ENCODE measurements at places on chromosomes 7 and 10.

DNA sequence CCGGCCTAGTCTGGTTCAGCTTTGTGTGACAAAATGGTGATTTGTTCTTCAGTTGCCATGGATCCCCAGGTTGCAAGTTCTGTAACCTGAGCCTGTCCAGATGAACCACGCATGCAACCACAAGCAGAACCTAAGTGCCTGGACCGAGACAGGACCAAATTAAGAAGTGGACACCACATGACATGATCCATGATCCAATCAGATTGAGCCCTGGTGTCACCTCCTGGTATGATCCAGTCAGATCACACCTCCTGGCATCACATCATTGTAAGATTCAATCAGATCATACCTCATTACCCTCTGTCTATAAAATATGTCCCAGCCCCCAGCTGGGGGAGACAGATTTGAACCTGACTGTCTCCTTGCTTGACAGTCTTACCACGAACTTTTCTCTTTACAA, 70.0 kb downstream of the MALSU1 start:
- DNase-seq, result no peak

GRCh38 chr7:157980774-157981173, 606.8 kb downstream of the PTPRN2 start:
- DNase-seq, result no peak

GRCh38 chr10:112979927-112980326, 29.9 kb downstream of the TCF7L2 start:
- DNase-seq, result no peak

GRCh38 chr10:35979116-35979515, 337.0 kb upstream of the FZD8 start:
- no peak for DNase-seq

- no peak for DNase-seq
Measured at GRCh38 chr7:12941512-12941911, 254.1 kb downstream of the ARL4A start.

- DNase-seq, result no peak
Measured at GRCh38 chr10:88670497-88670896, 6.3 kb downstream of the LIPF start.

GRCh38 chr7:116732788-116733694, 61.0 kb downstream of the MET start:
- DNase-seq, result peak; percentile 52

DNA sequence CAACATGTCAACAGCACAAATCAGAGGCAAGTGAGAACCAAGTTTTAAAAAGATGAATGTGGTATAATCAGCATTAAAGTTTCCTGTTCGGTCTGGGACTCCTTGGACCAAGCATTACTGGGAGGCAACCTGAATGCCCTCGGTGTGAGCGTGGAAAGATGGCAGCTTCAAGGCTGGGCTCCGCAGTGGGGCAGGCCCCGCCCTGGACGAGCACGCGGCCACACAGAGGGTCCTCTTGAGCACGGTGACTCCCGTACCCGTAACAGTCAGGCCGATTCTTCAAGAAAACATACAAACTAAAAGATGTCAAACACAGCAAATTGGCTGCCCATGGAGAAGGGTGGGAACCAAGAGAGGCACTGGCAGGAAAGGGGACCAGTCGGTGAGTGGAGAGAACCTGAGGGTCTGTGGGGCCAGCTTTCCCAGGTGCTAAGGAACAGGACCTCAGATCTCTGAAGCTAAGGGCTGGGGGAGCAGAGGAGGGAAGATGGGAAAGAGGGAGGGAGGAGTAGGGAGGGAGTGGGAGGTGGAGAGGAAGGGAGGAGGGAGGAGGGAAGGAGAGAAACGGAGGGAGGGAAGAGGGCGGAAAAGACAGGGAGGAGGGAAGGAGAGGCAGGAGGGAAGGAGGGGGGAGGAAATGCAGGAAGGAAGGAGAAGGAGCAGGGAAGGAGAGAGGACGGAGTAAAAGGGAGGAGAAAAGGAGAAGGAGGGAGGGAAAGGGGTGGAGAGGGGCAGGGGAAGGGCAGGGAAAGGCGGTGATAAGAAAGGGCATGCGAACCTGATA, 71.2 kb upstream of the FAM20C start:
- DNase-seq, result no peak

GRCh38 chr10:106836933-106837663, 327.4 kb downstream of the SORCS1 start:
- DNase-seq, result peak; percentile 68

DNA sequence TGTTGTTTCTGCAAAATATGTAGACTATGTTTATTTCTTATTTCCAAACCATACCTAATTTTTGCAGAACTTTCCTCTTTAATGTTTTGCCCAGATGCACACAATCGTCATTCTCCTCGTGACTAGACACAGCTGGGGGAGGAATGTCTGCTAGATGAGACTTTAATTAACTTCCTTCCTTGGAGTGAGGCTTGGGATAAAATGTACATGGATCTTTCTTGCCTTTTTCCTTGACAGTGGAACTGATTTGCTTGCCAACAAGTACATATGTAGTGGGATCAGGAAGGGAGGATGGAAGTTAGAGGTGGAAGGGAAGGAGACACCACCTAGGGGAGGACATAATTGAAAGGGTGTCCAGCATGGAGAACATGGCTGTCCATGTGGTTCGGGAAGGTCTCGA, 172.5 kb downstream of the VTI1A start:
- DNase-seq, result no peak

DNA sequence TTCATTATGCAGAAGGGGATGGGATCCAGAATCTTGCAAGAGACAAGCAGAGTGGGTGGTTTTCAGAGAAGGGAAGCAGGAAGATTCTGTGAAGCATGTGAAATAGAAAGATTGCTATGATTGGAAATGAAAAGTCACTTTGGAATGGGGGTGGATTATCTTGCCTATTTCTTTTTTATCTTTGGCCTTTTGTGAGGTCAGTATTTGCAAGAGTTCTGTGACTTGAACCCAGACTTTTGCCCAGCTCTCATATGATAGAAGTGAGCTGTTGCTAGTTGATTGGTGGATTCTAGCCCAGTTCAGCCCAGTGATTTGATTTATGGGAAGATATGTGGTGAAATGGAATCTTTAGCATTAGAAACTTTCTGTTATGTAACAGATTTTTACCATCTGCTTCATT, 17.1 kb downstream of the ENTPD7 start:
- DNase-seq, result no peak

Measured in foreskin melanocyte (primary cell).